ENCODE measurements at places on chromosomes 11 and 22.

GRCh38 chr11:115008799-115009198, 330.5 kb downstream of the NXPE2 start:
- DNase-seq, result no peak

- DNase-seq, result peak; percentile 35
Observed at GRCh38 chr22:20867179-20868024, 8.6 kb downstream of the SNAP29 start.

- peak; percentile 14 for DNase-seq
Observed at GRCh38 chr11:76120513-76121101, 85.7 kb downstream of the WNT11 start.

- DNase-seq, result peak; percentile 17
Observed at GRCh38 chr11:65615950-65616574, 486 bp downstream of the PCNX3 start.

GRCh38 chr11:116114198-116114651, 610.0 kb upstream of the CADM1 start:
- DNase-seq, result no peak

DNA sequence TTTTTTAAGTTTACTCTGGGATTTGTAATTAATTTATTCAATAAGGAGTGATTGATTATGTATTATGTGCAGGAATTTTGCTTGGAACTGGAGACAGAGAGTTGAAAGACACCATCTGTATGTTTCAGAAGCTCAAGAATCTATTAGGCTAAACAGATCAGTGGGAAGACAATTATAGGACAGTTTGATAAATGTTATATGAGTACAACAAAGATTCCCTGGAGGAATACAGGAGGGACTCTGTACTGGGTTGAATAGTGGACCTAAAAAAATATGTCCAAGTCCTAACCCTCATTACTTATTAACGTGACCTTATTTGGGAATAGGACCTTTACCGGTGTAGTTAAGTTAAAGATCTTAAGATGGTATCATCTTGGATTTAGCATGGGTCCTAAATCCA, 681.2 kb downstream of the NELL1 start:
- no peak for DNase-seq

DNA sequence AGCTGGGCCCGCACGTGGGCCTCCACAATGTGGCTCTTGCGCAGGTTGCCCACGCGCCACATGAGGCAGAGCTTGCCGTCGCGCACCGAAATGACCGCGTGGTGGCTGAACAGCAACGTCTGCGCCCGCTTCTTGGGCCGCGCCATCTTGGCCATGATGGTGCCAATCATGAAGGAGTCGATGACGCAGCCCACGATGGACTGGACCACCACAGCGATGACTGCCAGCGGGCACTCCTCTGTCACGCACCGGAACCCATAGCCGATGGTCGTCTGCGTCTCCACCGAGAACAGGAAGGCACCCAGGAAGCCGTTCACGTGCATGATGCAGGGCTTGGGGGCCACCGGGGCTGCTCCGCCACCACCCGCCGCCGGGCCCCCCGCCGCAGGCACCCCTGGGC, 27.5 kb downstream of the KCNJ4 start:
- DNase-seq, result no peak

GRCh38 chr22:50104141-50104544, 14.3 kb downstream of the MOV10L1 start:
- no peak for DNase-seq

DNA sequence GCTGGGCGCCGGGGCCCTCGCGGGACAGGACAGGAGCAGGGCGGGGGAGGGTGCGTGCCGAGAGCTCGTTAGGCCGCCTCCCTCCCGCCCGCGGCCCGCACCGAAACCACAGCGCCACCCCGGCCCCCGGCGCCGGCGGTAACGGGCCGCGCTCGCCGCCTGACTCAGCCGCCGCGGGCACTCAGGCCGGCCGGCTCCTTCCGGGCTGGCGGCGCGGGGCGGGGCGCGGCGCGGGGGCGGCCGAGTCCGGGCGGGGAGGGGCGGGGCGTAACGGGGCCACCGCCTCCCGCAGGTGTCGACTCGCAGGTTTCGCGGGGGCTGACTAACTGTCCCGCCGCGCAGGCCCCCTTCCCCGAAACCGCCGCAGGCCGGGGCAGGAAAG, at the start of gene AP5B1:
AP5B1 (minus strand) TSS at position 207 of the 382 bp plus-strand sequence. CDS start 385 bp downstream, outside the sequence.
- DNase-seq, result peak; percentile 48

DNA sequence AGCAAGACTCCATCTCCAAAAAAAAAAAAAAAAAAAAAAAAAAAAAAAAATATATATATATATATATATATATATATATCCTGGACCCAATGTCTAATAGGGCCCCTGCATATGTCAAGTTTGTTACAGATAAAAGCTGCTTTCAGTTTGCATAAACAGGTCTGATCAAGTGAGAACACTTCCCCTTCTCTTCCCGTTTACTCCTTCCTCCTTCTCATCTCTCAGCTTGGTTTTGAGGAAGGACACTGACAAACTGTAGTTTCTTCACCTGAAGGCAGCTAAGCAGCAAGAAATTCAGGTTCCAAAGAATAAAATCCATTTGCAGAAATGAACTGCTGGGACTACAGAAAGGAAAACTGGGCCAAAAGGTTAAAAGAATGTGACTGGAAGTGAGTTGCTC, 11.7 kb downstream of the THOC5 start:
- no peak for DNase-seq

DNA sequence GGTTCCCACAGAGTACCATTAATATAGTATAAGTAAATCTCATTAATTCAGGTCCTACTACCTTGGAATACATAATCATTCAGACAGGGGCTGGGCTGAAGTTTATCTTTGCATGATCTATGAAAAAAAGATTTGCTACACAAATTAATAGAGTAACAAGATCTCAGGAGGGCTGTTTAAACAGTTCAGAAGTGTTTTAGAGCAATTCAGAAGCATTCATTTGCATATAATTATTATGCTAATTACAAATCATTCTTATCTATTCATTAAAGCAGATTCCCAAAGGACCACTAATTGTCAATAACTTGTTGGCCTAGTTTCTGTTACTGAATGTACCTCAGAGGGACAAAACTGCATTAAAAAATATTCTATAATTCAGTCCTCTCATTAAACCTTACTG, 40.5 kb downstream of the PITPNB start:
- no peak for DNase-seq

DNA sequence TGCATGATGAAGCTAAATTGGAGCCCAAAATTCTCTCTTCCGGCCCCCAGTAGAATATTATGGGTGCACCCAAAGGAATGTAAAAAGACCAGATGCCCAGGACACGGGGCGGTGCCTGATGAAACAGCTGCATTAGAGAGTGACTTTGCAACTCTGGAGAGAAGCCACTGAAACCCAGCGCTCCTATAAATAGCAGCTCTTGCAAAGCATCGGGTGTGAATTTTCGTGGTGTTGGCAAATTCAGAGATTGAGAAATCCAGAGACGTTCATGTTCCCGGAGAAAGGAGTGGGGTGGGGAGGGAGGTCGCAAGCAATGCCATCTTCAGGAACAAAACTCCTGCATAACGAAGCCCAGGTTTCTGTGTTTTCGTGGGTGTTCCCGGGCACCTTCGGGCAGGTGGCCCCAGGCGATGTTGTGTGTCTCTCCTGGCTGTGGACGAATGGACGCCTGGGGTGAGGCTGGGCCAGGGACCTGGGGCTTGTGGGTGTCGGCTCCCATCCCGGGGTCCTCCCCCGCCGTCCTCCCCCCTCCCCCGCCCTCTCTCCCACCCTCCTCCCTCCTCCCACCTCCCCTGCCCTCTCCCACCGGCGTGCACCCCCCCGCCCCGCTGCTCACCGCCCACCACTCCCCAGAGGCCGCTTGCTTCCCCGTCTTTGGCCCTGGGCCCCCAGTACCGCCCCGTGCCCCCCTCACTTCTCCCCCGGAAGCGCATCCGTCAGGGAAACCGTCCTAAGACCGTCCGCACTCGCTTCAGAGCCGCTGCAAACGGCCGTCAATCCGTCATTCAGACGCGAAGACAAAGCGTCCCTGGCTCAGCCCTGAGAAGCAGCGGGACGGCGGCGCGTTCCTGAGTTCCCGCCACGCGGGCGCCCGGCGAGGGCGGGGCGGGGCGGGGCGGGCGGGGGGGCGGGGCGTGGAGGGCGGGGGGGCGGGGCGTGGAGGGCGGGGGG, 26.7 kb upstream of the TOLLIP start:
- peak; percentile 90 for DNase-seq

DNA sequence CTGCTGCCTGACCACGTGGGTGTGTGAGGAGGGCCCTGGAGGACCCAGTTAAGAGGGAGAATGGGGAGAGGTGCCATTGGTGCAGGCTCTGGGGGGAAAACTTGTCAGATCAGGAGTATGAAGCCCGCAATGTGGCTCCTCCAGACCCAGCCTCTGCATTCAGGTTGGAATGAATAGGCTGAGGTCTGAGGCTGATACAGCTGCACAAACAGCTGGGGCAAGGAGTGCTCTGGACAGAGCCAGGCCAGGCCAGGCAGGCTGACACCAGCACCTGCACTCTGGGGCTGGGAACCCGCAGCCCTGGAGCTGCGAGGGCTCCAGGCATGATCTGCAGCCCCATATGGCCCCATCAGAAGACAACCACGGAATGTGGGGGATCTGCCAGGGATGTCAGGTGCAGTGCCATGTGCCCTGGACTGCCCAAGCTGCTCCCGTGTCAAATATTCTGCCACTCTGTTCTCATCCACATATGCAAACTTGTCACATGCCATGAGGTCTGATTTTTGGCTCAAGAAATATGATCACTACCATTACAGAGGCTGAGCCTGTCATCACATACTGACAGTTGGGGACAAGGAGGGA, 27.2 kb upstream of the KCNJ11 start:
- DNase-seq, result no peak

- no peak for DNase-seq
Observed at GRCh38 chr11:129273322-129273721, 81.2 kb upstream of the ARHGAP32 start.

DNA sequence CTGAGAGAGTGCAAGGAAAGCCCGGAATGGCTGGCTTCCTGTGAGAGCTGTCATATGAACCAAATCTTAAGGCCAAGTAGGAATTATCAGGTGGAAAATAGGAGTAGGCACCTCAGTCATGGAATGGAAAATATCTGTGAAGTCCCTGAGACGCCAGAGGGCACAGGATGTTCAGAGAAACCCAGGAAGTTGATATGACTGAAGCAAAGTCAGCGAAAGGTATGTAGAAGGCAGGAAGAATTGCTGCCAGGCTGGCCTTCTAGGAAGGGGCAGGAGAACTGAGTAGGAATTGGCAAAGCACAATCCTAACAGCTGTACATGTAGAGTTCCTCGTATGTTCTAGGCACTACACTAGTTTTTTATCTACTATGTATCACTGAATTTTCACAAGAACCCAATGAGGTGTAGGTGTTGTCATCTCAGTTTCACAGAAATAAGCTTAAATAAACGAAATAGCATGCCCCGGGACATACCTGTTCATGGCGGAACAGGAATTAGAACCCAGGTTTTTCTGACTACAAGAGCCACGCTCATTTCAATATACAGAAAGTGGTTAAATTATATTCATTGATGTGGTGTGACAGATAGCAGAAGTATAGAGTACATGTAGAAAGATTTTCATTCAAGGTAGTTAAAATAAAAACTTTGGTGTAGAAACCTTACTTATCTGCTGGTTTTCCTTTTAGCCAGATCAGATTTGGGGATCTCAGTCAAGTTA, 17.0 kb downstream of the HMGXB4 start:
- DNase-seq, result no peak

- peak; percentile 93 for DNase-seq
Observed at GRCh38 chr22:23786752-23787599, at the start of gene SMARCB1. Gene SMARCB1 (plus strand): TSS chr22:23786966. CDS start chr22:23787170, 204 bp downstream.

DNA sequence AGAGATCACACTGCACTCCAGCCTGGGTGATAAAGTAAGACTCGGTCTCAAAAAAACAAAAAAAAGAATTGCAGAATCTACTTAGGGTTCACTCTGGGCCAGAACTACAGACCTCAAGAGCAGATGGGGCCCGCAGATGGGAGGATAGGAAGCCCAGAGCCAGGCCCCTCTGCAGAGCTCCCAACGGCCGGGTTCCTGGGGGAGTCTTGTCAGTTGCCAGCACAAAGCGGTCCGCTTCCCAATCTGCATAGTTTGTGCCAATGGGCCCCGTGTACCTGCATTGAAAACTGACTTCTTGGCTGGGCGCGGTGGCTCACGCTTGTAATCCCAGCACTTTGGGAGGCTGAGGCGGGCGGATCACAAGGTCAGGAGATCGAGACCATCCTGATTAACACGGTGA, 1.7 kb upstream of the CHID1 start:
- no peak for DNase-seq

DNA sequence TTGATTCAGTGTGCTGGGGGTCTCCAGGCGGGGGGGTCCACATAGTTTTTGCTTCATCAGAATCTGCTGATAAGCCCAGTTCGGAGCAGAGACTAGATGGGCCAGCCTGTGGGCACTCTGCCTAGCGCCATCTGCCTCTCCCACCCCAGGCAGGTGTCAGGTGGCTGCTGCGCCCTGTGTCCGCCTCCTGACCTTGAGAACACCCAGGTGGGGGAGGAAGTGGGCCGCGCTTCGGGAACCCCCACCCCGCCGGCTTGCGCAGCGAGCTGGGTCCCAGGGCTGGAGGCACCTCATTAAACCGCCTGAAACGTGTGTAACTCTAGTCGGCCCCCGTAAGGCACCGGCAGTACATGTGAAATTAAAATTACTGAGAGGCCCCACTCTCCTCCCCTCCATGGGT, 113.6 kb downstream of the KCNQ1 start:
- no peak for DNase-seq

GRCh38 chr11:57406337-57406904, 16.0 kb upstream of the PRG2 start:
- DNase-seq, result peak; percentile 46

DNA sequence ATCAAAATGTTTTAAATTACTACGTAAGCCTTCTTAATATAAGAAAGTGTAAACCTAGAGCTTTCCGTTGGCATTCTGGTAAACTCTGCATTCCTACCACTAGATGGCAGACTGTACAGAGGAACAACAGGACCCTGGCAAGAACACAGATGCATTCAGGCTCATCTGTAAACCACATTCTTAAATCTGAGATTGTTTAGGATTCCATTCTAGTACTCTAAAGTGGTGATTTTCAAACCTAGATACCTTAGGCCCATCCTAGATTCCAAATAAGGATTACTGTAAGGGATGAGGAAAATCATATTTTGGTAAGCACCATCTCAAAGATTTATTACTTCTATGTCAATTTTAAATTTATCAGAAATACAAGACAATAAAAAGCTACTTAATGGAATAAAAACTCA, 26.9 kb downstream of the PICALM start:
- DNase-seq, result peak; percentile 96

Measured in cardiac fibroblast (primary cell).